Fibroblast of lung (primary cell): ENCODE measurements at places on chromosomes 7 and 10.

- no peaks in the 10 kb centered on the region for H3K36me3 ChIP-seq
- no peak overlapping the region for H3K27ac ChIP-seq
- no peak for DNase-seq
- H3K4me1 ChIP-seq, result no peaks in the 10 kb centered on the region
These were observed 231.7 kb downstream of the HDAC9 start for GRCh38 chr7:18727115-18727870.

- no peak for DNase-seq
- peak overlapping the region; percentile 64 for H3K27ac ChIP-seq
- H3K36me3 ChIP-seq, result no peaks in the 10 kb centered on the region
- H3K27me3 ChIP-seq, result no peaks in the 10 kb centered on the region
- peak overlapping the region; percentile 3 for H3K4me3 ChIP-seq
These were observed 96.1 kb upstream of the KCNIP2 start for GRCh38 chr10:101939729-101940128.

- no peaks in the 10 kb centered on the region for H3K36me3 ChIP-seq
- no peak overlapping the region for H3K27ac ChIP-seq
- no peaks in the 10 kb centered on the region for H3K27me3 ChIP-seq
- DNase-seq, result peak; percentile 98
These were observed 30.1 kb downstream of the KLF6 start for GRCh38 chr10:3754727-3755439.

DNA sequence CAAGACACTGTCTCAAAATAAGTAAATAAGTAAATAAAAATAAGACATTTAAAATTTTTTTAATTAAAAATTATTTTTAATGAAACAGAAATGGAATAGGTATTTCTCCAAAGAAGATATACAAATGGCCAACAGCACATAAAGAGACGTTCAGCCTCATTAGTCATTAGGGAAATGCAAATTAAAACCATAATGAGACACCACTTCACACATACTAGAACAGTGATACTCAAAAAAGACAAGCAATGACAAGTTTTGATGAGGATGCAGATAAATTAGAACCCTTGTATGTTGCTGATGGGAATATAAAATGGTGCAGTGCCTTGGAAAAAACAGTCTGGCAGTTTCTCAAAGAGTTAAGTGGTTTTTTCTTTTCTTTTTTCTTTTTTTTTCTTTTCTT, 26.5 kb upstream of the C10orf67 start:
- no peak for DNase-seq
- no peaks in the 10 kb centered on the region for H3K4me1 ChIP-seq
- H3K27ac ChIP-seq, result no peak overlapping the region

DNA sequence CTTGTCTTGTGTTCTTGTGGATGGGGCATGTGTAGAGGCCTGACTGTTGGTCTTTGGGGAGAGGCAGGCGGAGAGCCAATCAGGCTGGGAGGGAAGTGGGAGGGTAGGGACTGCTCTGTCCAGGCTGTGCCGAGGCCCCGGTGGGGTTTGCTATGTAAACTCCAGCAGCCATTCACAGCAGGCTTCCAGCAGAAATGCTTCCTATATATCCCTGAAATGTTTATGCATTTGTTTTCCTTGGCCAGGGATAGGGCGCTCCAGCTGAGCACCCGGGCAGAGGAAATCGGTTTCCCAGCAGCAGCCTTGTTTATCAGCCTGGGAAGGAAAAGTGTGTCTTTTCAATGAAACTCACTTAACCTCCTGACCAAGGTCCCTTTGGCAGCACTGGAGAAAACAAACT, 18.3 kb upstream of the AQP1 start:
- no peak overlapping the region for H3K4me3 ChIP-seq
- peaks cover 16% of the 10 kb centered on the region for H3K4me1 ChIP-seq
- H3K27ac ChIP-seq, result no peak overlapping the region
- no peaks in the 10 kb centered on the region for H3K36me3 ChIP-seq

DNA sequence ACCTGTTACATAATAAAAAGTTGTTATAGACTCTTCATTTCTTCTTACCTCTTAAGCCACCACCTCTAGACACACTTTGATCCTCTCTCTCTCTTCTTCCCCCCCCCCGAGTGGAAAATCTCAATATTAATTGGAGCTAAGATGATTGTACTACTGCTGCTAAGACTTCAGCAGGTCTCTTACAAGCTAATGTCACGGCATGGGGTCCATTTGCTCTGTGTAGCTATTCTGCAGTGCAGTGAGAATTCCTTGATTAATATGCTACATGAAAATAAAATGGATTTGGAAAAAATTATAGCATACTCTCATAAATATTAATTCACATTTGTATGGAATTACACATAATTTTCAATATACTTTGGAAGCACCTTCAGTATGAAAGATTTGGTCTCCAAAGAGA, 297.2 kb downstream of the AUTS2 start:
- H3K27me3 ChIP-seq, result no peaks in the 10 kb centered on the region
- no peak overlapping the region for H3K4me3 ChIP-seq
- DNase-seq, result no peak
- no peaks in the 10 kb centered on the region for H3K4me1 ChIP-seq

GRCh38 chr10:5619362-5620211, 46.8 kb downstream of the ASB13 start:
- peak; percentile 68 for DNase-seq
- no peaks in the 10 kb centered on the region for H3K36me3 ChIP-seq
- H3K27ac ChIP-seq, result no peak overlapping the region
- H3K4me1 ChIP-seq, result peaks cover 7% of the 10 kb centered on the region
- H3K27me3 ChIP-seq, result no peaks in the 10 kb centered on the region

- H3K27ac ChIP-seq, result no peak overlapping the region
- DNase-seq, result no peak
- H3K27me3 ChIP-seq, result no peaks in the 10 kb centered on the region
- H3K4me3 ChIP-seq, result no peak overlapping the region
- H3K4me1 ChIP-seq, result no peaks in the 10 kb centered on the region
- no peaks in the 10 kb centered on the region for H3K36me3 ChIP-seq
These were observed 1.5 kb downstream of the DNAJC12 start for GRCh38 chr10:67836488-67836887.
